ENCODE measurements at places on chromosomes 5 and 9.

DNA sequence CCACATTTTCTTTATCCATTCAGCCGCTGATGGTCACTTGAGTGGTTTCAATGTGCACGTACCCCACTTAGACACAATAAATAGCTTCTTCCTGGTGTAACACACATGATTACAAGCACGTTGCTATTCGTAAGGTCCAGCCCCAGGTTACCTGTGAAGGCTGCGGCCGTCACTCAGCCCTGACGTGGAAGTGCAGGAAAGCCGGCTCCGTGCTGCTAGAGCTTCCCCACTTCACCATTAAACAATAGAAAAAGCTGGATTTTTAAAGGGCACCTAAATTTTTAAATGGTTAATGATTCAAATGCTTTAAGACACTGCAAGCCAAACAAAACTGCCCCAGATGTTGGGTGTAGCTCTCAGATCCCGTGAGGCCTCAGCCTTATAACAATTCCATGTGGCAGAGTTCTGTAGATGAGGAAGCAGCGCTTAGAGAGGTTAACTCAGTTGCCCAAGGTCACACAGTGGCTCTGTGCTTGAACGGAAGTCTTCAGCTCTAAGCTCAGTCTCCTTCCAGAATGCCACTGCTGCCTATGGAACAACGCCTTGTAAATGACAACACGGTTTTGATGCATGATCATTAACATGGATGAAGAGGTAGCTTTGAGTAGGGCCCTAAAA is 125.7 kb downstream of the COL23A1 start:
- DNase-seq: no peak

- DNase-seq: no peak
These were observed 127.2 kb downstream of the TLE4 start for GRCh38 chr9:79698967-79699366.

GRCh38 chr5:109900911-109901627 is 211.3 kb downstream of the MAN2A1 start:
- no peak for DNase-seq

DNA sequence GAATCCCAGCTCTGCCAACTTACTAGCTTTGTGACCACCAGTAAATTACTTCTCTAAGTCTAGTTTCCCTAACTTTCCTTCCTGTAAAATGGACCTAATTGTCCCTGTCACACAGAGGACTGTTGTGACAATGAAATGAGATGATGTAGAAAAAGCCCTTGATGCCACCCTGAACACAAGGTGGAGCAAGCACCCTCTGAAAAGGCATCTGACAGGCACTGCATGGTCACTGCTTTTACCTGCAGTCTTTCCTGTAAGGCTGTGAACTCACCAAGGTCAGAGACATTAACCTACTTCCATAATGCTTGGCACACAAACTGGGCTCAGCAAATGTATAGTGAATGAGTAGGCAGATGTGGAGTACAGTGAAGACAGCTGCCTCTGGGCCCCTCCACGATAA is 6.1 kb downstream of the SLC31A2 start:
- no peak for DNase-seq

- peak; percentile 25 for DNase-seq
These were observed 245.3 kb downstream of the SH3GL2 start for GRCh38 chr9:17824191-17824590.

DNA sequence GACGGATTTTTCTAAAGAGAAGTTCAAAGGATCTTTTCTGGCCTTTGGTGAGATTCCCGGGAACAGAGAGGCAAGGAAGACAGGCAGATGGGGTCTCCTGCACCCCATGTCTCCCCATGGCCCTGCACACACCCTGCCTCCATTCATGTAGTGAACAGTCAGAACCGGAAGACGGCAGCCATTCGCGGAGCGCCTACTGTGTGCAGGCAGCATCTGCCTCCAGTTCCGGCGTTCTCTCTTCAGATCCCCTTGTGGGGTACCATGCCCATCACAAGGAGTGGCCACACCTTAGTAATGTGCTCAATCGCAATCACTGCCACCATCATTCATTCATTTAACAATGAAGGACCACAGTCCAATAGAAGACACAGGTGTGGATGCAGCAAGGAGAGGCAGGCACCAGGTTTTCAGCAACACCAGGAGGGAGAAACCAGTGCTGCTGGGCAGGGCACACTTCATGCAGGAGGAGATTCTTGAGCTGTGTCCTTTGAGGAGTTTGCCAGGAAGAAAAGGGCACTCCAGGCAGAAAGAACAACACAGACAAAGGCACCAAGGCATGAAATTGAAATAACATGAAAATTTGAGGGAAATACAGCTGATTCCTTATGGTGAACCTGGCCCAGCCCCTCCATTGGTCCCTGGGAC is 171.5 kb upstream of the PHYKPL start:
- DNase-seq: no peak

DNA sequence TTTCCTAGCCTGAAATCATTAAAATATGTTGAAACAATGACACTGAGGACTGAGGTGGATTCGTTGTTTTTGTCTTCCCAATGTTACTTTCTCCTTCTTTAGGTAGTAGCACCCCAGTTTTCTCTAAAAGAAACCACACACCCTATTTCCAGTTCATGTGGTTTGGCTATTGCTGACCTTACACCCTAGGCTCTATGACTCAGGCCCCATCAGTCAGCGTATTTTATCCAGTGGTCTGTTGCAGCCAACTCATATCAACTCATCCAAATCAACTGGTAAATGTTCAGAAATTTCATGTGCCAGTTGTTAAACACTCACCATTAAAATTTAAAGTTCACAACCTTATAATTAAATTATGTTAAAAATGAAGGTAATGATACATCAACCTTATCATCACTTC is 44.6 kb upstream of the NFIB start:
- DNase-seq: peak; percentile 39

GRCh38 chr5:67305913-67306710 is 109.5 kb upstream of the CD180 start:
- peak; percentile 36 for DNase-seq

- DNase-seq: no peak
These were observed 585.3 kb upstream of the KLF4 start for GRCh38 chr9:108074900-108075299.

GRCh38 chr5:176994460-176995121 is 12.0 kb downstream of the UIMC1 start:
- peak; percentile 89 for DNase-seq

DNA sequence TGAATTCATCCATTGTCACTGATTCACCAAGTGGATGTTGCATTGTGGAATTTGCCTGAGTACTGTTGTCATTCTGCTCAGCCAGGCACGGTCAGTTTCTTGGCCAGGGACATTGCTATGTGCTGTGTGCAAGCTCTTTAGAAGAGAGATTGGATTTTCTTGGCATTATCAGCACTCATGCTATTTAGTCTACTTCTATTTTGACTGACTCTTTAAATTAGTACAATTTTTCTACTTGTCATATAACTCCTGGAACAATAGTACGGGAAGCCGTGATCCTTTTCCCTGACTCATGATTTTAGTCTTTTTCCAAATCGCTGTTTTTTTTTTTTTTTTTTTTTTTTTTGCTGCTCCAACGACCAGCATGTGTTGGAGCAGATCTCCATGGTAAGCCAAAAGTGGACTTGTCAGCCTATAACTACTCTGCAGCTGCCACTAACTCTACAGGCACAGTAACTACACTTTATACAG is 129.7 kb downstream of the CDC42SE2 start:
- DNase-seq: peak; percentile 73

DNA sequence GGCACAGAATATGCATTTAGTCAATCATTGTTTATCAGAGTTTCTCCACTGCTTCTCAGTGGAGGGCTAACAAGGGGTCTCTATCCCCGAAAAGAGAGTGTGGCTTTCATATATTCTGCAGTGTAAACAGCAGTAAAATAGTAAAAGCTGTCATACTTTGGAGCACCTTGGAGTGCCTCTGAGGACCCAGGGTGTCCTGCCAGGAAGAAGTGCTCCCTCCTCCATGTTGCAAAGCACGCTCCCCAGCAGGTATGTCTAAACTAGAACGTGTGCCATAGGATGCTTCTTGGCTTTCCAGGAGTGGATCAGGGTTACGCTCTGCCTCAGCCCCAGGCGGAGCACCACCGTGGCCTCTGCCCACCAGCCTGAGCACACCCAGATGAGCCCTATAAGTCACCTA is 8.5 kb upstream of the TJP2 start:
- DNase-seq: no peak

- no peak for DNase-seq
These were observed 132.6 kb downstream of the MRPL36 start for GRCh38 chr5:1666812-1667588.
